ENCODE measurements at places on chromosomes 11 and 22. TPM values are rescaled to one million over a fixed set of nuclear protein-coding genes. Genes with fewer than 3 reads are reported as not detected.
A peak's percentile ranks its signal among the peaks of the same experiment; 100 is the strongest.

DNA sequence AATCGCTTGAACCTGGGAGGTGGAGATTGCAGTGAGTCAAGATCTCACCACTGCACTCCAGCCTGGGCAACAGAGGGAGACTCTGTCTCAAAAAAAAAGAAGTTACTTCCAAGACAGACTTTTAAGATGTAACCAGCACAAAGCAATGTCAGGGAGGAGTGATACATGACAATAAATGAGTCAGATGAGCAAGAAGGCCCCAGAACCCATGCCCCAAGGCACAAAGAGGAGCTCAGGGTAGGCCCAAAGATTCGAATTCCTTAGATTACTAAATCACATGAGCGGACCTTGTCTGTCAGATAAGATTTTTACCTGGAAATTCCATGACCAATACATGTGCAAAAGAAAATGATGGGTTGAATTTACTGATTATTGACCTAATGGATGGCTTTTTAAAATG, 10.5 kb upstream of the JHY start:
- DNase-seq: no peak

DNA sequence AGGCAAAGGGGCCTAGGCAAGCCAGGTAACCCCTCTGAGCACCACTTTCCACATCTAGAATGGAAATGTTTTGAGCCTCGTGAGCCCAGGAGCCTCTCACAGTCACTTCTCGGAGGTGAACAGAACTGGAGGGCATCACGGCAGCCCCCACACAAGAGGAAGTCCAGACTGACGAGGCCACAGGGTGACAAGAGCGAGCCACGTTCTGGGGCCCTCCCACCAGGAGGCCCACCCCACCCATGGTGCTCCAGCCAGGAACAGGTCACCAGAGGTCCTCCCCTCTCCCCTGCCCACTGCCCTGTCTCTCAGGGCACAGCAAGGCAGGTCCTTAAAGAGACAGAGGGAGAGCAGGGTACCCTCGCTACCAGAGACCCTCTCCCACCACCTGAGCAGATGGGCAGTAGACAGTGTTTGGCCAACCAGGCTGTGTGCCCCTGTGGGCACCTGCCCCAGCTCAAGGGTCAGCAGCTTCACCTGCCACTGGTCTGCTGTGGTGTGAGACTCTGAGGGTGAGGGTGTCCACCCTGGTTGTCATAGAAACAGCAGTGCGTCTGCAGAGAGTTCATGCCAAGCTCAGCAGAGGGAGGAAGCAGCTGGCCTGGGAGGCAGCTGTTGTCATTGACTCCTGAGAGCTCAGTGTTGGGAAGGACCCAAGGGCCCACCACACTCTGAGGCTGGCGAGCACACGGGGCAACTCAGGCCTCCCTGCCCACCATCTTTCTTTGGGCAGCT, 31.4 kb downstream of the RSPH14 start:
- DNase-seq: peak; percentile 27

Gene BEST1
- total RNA-seq: 11.0 TPM

GRCh38 chr22:29787371-29787980, 20.3 kb downstream of the UQCR10 start:
- DNase-seq: no peak

GRCh38 chr11:64067230-64067993, 31.7 kb downstream of the FLRT1 start:
- no peak for DNase-seq

- DNase-seq: no peak
These were observed 57.0 kb downstream of the PHF21A start for GRCh38 chr11:46064221-46064620.

Gene RCOR2
- 0.40 TPM for total RNA-seq

- DNase-seq: no peak
These were observed 130.9 kb upstream of the VPREB1 start for GRCh38 chr22:22113701-22114100.

DNA sequence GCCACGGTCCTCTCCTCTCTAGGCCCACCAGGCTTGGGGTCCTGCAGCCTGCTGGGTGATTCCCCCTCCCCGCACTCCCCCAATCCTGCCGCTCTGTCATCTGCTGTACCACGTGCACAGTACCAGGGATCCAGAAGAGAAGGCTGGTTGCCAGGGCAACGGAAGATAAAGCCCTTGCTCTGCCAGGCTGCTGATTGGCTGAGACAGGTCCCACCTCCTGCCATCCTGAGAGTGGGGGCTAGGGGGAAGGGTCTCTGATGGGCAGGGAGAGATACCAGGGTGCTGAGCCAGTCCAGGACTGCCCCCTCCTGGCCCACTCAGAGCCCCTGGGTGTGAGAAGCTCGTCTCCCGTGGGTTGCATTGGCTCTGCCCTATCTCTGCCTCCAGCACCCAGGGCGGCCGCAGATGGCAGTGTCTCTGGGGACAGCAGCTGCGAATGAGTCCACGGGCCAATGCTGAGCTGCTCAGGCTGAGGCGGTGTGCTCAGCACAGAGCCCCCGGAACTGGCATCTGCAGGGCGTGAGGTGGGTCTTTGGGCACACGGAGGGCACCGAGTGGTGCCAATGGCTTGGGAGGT, at the start of gene SMIM45:
Gene SMIM45 (plus strand): TSS at position 253 of the 577 bp plus-strand sequence.
- no peak for DNase-seq

- DNase-seq: peak; percentile 26
These were observed 12.3 kb upstream of the P2RY2 start for GRCh38 chr11:73205661-73206343.

GRCh38 chr11:121334973-121335710, 42.6 kb downstream of the SC5D start:
- no peak for DNase-seq

DNA sequence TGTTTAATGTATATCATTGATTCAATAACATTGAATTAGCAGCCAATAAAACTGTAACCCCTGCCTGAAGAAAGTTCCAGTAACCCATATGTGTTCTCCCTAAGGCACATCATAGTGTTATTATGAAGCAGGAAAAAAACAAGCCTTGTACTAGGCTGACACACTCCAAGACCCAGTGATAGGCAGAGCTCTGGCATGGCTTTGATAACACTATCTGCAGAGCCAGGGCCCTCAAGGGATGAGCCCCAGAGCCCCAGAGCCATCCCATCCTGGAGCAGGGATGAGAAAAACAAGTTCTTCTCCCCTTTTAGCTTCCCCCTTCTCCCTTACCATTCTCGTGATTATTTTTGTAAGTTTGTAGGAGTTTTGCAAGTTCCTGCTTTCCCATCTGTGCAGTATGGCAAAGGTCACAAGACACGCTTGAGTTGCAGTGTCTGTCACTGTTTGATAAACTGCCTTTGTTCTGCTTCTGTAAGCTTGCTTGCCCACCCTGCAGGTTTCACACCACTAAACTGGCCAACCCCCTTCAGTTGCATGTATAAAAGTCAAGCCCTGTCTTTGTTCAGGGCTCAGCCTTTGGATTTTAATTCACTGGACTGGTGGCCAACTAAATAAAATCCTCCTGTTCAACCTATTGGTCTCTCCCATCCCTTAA, 22.3 kb upstream of the GUCY1A2 start:
- no peak for DNase-seq

Gene CCDC89
- total RNA-seq: 14.7 TPM

DNA sequence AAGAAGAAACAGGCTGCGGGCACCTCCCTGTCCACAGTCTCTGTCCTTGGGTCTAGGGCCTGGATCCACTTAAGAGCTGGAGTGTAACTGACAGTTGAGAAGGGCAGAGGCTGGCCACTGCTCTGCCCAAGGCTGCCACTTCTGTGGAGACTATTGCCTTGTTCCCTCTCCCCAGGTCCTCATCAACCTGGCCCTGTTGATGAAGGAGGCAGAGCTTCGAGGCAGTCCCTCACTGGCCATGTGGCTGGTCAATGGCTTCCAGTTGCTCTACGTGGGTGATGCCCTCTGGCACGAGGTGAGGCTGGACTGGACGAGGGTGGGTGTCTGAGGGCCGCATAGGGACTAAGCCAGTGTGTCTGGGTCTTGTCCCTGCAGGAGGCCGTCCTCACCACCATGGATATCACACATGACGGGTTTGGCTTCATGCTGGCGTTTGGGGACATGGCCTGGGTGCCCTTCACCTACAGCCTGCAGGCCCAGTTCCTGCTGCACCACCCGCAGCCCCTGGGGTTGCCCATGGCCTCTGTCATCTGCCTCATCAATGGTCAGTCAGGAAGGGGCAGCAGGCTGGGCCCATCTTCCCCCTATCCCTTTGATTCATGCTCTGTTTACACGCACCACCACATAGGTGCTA, 2.8 kb downstream of the ZNHIT2 start:
- DNase-seq: no peak

DNA sequence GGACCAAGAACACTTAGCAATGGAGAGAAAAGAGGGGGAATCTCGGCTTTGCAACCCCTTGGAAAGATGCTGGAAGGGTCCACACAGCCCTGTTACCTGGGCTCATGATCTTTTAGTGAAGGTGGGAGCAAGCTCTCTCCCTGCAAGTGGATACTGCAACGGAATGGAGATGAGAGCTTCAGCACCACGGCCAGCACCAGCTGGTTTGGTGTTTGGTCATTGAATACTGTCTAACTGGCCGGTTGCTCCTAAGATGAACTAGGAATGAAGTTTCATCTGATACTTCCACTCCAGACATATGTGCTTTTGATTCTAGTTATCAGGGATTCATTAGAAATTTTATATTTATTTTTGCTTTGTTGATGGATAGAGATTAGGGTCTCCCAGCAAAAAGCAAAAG, 16.3 kb downstream of the HTR3A start:
- no peak for DNase-seq

Gene TEX12
- total RNA-seq: not detected

Gene NCF4
- 28.2 TPM for total RNA-seq

Gene C11orf16
- total RNA-seq: 4.3 TPM

Gene CABP4
- total RNA-seq: 2.4 TPM

Gene DEFB131B
- total RNA-seq: not detected

Gene OR2D2
- 1.5 TPM for total RNA-seq

GRCh38 chr11:100501450-100501849, 185.6 kb upstream of the ARHGAP42 start:
- DNase-seq: no peak

Gene RASSF10
- total RNA-seq: 9.6 TPM

Gene TUB
- 5.1 TPM for total RNA-seq

DNA sequence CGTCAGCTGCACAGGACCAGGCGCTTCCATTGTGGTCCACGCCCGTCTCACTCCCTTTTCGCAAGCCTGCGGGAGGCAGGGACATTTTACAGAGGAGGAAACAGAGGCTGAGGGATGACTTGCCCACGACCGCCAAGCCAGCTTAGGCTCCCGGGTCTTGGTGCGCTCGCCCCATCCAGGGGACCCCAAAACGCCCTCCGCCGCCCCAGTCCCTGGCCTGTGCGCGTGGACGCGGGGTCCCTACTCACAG, 300 bp downstream of the WNT11 start:
- DNase-seq: no peak

Gene TCF20
- 27.5 TPM for total RNA-seq

DNA sequence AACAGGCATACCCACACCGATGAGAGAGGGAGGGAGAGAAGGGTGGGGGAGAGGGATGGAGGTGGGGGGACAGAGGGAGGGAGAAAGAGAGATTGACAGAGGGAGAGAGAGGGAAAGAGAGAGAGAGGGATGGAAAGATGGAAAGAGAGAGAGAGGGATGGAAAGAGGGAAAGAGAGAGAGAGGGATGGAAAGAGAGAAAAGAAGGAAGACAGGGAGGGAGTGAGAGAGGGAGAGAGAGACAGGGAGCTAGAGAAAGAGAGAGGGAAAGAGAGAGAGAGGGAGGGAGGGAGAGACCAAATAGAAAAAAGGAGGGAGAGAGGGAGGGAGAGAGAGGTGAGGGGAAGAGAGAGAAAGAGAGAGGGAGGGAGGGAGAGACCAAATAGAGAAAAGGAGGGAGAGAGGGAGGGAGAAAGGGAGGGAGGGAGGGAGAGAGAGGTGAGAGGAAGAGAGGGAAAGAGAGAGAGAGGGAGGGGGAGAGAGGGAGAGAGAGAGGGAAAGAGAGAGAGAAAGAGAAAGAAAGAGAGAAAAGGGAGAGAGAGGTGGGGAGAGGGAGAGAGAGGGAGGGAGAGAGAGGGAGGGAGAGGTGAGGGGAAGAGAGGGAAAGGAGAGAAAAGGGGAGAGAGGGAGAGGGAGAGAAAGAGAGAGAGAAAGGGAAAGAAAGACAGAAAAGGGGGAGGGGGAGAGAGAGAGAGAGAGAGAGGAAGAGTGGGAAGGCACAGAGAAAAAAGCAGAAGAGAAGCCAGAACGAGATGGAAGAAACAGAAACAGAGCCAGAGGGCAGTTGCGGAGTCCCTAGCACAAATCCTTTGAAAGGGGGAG, 23.8 kb downstream of the MB start:
- no peak for DNase-seq

- DNase-seq: no peak
These were observed 782 bp downstream of the TMEM109 start for GRCh38 chr11:60914633-60915247.

GRCh38 chr11:45572354-45573123, 92.9 kb downstream of the CHST1 start:
- DNase-seq: no peak

DNA sequence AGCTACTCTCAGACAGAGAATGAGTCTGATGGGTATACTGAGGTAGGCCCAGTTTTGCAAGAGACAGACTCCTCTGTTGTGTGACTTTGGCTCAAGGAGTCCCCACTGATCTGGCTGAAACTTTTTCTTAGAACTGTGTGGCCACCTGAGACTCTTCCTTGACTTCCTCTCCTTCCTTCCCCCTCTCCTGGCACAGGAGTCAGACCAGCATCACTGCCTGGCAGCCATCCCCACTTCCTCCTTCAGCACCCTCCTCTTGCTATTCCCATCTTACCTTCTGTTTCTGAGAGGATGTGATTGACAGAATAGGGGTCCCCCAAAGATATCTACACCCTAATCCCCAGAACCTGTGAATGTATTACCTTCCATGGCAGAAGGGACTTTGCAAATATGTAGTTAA, 351.1 kb downstream of the MN1 start:
- DNase-seq: no peak

Gene OR52I1
- total RNA-seq: not detected

GRCh38 chr11:94504689-94505293, 7.5 kb upstream of the C11orf97 start:
- no peak for DNase-seq

Gene IGF2
- 7.0 TPM for total RNA-seq

DNA sequence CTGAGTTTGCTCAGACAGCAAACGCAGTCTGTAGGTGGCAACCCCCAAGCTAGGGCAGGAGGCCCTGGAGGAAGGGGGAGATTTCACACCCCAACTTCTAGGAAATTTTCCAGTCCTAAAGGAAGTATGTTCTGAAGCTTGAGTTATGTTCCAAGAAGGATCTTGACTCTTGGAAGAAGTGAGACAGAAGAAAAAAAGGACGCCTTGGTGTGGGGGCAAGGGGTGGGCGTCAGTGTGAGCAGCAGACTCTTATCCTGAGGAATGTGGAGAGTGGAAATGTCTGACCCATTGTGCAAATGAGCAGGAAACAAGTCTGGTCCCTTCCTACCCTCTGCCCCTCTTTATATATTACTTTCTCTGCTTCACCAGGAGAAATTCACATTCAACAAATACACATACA, 368.5 kb upstream of the NARS2 start:
- no peak for DNase-seq

Gene DUSP8
- 19.3 TPM for total RNA-seq

- no peak for DNase-seq
These were observed 36.1 kb downstream of the MMP20 start for GRCh38 chr11:102589047-102589459.

Gene KCNK4
- total RNA-seq: not detected

Gene DDIAS
- 5.6 TPM for total RNA-seq

Gene TNNI2
- 7.3 TPM for total RNA-seq

GRCh38 chr11:99589771-99590170, 569.0 kb downstream of the CNTN5 start:
- no peak for DNase-seq

- peak; percentile 66 for DNase-seq
These were observed 124.6 kb downstream of the PHF21B start for GRCh38 chr22:44884968-44885805.

Gene OR56A4
- not detected for total RNA-seq
